CD4-positive, alpha-beta T cell treated with Interleukin-2 at 100 ng/mL for 4 hours (primary cell): ENCODE measurements at places on chromosomes 2 and 18.

- DNase-seq = no peak
Observed at GRCh38 chr2:27073782-27074181, 2.3 kb upstream of the OST4 start.

GRCh38 chr2:241015439-241015838 lies 17.0 kb downstream of the SNED1 start:
- no peak for DNase-seq

- DNase-seq = no peak
Observed at GRCh38 chr2:221616561-221616960, 44.5 kb upstream of the EPHA4 start.

GRCh38 chr2:99710721-99711120 lies 220.9 kb upstream of the REV1 start:
- no peak for DNase-seq

DNA sequence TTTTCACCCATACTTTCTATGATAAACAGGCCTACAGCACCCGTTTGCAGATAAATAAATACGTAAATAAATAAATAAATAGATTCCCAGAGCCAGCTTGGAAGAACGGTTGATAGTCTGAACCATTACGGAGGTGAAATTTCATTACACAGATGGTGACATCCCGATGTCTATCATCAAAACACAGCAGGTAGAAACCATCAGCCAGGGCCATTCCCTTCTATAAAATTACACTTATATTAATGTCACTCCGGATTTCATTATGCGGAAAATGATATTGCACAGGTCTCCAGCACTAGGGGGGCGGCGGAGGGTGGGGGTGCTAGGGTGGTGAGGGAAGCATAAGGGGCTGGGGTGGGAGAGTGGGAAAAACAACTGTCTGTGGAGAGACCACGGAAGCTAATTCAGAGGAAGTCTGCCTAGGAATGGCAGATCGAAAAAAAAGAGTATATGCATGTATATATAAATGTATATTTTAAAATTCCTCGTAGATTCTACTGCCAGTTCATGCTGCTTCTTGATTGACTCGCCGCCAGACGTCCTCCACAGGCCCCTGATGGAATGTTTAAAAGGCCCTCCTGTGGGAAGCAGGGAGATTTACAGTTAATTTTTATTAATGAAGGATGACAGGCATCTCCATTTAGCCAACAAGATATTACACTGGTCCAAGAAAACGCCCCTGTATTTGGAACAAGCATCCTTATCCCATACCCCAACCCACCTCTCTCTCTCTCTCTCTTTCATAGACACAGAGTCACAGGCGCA lies 1906.0 kb upstream of the PIK3C3 start:
- no peak for DNase-seq

- no peak for DNase-seq
Observed at GRCh38 chr2:108934583-108935245, 54.3 kb downstream of the EDAR start.

GRCh38 chr2:211946960-211947359 lies 591.6 kb downstream of the ERBB4 start:
- no peak for DNase-seq

- DNase-seq = no peak
Observed at GRCh38 chr2:137420744-137421143, 543.5 kb upstream of the HNMT start.

GRCh38 chr18:48116873-48117630 lies 186.6 kb upstream of the SMAD2 start:
- no peak for DNase-seq

DNA sequence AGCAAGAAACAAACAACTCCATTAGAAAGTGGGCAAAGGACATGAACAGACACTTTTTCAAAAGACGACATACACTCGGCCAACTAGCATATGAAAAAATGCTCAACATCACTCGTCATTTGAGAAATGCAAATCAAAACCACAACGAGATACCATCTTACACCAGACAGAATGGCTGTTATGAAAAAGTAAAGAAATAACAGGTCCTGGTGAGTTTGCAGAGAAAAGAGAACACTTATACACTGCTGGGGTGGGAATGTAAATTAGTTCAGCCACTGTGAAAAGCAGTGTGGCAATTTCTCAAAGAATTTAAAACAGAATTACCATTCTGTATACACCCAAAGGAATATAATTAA lies 130.5 kb downstream of the PLCL1 start:
- DNase-seq = peak; percentile 31

DNA sequence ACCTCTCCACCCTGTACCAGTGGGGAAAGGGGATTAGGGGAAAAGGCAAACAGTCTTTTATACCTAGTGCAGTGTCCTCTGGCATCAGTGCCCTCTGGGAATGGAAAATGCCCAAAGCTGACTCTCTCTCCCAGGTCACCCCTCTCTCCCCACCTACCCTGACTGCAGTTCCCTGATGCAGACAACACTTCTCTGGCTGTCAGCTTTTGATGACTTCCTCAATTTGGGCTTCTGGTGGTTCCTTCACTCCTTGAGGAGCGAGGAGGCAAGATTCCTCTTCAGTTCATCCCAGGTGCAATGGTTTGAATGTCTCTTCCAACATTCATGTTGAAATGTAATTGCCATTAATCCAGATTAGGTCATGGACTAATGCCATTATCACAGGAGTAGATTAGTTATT lies 19.7 kb upstream of the PPM1B start:
- no peak for DNase-seq

- DNase-seq = no peak
Observed at GRCh38 chr2:144146076-144146475, 373.8 kb downstream of the ZEB2 start.

DNA sequence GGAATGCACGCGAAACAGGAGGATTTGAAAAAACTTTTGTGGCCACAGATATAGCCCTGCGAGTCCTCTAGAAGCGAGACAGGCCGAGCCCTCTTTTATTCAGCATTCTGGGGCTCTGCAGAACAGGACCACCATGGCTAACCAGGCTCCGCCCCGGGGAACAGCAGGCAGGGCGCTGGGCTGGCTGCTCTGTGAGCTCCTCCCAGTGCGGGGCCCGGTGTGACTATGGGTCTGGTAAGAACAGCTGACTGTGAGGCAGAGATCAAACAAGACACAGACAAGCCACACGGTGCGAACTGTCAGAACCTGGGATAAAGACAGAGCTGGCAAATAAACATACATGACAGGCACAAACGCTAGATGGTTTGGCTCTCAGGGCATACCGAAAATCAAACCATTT lies 15.5 kb downstream of the PXDN start:
- DNase-seq = no peak

GRCh38 chr18:31546476-31546875 lies 45.2 kb upstream of the TTR start:
- DNase-seq = no peak

DNA sequence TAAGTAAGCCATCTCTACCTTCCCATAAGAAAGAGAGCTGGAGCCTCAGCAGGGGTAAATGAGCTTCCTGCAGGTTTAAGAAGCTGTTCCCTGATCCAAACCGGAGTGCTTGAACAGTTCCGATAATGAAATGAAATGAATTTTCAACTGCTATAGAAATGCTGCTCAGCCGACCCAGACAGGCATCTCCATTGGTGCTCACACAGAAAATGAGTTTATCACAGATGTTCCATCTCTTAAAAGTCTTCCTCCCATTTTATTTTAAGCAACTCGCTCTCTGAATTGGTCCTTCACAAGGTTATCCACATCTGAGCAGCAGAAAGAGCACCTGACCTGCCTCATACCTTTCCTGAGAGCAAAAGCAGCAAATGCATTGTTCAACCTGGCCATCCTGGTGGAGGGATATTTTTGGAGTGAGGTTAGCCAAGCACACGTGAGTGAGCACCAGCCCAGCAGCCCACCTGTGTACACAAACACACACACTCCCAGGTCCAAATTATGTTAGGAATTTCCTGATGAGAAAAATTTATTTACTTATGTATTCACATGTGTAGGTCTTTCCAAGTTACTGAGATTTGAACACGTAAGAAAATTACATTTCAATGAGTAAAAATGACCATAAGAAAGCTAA lies 42.2 kb upstream of the CCDC68 start:
- DNase-seq = no peak

DNA sequence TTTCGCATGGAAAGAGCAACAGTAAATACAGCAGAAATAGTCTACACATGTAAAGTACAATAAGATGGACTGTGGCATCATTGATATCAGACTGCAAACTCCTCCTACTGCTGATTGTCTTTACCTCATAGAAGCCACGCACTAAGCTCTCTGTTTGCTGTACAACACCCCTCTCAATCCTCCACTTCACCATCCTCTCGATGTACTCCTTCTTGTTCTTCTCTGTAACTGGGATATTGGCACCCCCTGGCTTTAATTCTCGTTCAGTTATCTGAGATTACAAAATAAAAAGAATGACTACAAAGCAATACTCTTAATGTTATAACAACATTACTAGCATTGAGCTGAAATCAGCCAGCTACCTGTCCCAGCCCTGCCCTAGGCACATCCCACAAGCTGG lies 49.3 kb upstream of the STK17B start:
- DNase-seq = peak; percentile 60

- DNase-seq = no peak
Observed at GRCh38 chr2:229931241-229931640, 8.9 kb downstream of the FBXO36 start.

DNA sequence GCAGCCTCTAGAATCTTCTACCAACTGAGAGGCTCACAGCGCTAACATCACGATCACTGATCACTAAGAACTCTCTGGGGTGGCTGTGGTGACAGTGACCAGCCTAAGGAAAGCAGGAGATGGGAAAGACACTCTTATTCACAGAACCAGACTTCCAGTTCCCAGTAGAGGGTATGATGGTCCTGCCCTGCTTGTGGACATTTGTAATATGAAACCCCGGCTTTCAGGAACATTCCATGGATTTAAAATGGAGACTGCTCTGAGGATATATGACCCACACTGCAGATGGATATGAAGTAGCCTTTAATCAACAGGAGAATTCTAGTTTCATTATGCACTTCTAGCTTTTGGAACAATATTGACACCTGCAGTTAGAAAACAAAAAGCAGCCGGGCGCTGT lies 131.8 kb downstream of the AFF3 start:
- DNase-seq = no peak

GRCh38 chr2:34401186-34401585 lies 802.1 kb upstream of the FAM98A start:
- no peak for DNase-seq

- no peak for DNase-seq
Observed at GRCh38 chr2:104415284-104415683, 438.6 kb upstream of the POU3F3 start.

GRCh38 chr2:132901661-132902060 lies 231.7 kb upstream of the LYPD1 start:
- no peak for DNase-seq

GRCh38 chr2:160561551-160562295 lies 68.1 kb upstream of the RBMS1 start:
- DNase-seq = no peak

GRCh38 chr2:158786897-158787296 lies 8.2 kb upstream of the DAPL1 start:
- DNase-seq = no peak

GRCh38 chr2:114294741-114295140 lies 147.7 kb upstream of the DPP10 start:
- no peak for DNase-seq

DNA sequence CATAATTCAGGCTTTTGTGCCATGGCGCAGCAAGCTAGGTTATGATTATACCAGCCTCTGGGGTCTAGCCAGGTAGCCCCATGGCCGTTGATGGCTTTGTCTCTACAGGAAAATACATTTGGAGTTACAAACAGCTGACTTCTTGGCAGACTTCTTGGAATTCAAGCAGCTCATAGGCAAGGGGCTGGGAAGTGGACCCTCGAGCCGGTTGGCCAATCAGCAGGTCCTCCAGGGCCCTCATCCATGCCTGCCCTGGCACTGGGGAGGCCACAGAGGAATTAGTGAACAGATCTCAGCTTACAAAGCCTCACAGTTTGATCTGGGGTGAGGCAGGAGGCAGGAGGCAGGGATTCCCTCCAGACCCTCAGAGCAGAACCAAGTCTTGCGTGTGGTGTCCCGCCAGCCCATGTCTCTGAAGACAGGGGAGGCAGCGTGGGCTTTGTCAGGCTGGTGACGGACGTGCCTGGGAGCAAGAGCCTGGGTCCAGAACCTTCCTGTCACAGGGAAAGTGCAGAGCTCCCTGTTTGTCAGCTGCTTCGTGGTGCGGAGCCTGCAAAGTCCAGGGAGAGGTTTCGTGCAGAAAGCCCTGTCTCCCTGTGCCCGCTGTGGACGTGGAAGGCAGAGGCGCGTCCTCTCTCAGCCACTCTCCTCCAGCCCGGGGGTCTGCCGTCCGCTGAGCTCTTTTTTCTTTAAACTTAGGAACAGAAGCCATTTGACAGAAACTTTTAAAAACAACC lies 131.7 kb downstream of the KLHL29 start:
- no peak for DNase-seq

- peak; percentile 22 for DNase-seq
Observed at GRCh38 chr18:67302043-67302442, 214.5 kb downstream of the DSEL start.

- DNase-seq = no peak
Observed at GRCh38 chr2:189580241-189580651, 340 bp downstream of the SLC40A1 start.

GRCh38 chr2:109523121-109523520 lies 90.6 kb downstream of the SEPTIN10 start:
- DNase-seq = no peak

GRCh38 chr2:98818164-98818563 lies 87.2 kb upstream of the MGAT4A start:
- DNase-seq = no peak

- no peak for DNase-seq
Observed at GRCh38 chr2:12207491-12207890, 461.1 kb downstream of the LPIN1 start.

DNA sequence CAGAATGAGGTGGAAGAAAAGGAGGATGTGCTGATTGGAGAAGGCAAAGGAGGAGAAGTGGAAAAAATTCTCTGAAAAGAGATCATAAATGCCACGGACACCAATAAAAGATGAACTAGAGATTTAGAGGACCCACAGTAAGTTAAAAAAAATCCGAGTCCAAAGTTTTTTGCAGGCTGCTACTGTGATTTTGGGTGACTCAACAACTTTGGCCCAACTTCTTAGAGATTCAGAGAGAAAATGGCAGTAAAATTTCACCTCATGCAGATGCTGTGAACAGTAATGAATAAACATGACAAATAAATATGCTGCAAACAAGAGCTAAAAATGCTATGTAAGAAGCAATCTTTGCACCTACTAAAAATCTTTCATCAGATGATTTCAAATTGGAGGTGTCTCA lies 176.9 kb upstream of the SESTD1 start:
- no peak for DNase-seq

DNA sequence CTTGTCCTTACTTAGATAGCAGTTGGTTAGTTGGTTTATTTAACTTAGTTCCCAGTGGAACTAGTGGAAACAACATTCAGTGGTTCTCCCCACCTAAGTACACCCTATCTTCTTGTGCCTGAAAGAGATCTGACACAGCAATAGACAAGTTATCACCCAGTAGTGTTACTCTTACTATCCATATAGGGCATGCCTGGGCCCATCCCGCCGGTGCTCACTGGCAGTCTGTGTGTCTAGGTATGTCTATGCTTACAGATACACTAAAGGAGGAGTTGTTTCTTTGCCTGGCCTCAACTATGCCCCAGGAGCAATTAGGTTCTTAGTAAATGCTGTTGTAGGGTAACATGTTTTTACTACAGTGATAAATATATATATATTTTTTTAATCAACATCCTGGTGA lies 12.0 kb upstream of the NRP2 start:
- DNase-seq = no peak
